Hematopoietic multipotent progenitor cell treated with erythropoietin and hydrocortisone succinate and interleukin-3 and kit ligand, for 6 days (in vitro differentiated cells): ENCODE measurements at places on chromosomes 12 and 14.

DNA sequence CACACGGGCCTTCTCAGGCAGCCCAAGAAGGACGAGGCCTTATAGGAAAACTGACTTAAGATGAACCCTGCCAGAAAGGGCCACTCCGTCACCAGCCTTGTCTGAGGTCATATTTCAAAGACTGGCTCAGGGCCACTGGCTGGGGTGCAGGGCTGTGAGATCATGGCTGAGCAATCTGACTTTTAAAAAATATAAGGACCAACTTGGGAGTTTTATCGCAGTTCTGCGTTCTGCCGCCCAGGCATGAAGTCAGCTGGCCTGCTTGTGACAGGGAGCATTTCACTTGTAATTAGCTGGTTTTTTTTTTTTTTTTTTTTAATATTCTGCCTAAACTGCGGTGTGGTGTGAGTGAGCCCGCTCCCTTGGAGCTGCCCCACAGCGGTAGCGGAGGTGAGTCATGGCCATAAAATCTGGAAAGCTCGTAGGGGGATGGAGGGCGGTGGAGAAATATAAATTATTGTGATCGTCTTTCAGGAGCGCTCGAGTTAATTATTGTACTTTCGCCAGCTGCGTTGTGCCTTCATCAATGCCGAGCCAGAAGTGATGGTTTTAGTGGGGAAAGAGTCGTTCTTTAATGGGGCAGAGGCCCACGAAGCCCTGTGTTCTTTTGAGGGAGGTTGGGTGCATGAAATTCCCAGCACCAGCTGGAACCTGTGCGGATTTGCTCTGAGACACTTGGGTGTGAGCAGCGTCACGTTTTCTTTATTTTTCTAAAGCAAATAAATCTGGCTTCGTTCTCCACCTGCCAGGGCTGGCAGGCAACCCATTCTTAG is 231.9 kb downstream of the C12orf75 start:
- DNase-seq = no peak

GRCh38 chr12:52201451-52201839 is 9.6 kb upstream of the KRT80 start:
- no peak for DNase-seq

DNA sequence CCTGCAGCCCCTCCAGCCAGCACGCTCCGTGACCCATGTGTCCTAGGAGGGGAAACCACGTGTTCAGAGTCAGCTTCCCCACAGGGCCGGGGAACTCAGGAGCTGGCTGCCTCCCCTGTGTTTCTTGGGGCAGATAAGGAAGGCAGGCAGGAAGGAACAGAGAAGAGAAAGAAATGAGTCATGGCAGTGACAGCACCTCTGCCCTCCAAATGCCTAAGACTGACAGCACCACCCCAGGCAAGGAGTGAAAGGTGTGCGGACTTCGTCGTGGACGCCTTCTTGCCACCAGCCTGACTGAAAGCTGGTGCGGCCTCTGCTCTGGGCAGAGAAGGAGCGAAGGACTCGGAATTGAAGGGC is 167.0 kb upstream of the FKBP4 start:
- DNase-seq = peak; percentile 37

DNA sequence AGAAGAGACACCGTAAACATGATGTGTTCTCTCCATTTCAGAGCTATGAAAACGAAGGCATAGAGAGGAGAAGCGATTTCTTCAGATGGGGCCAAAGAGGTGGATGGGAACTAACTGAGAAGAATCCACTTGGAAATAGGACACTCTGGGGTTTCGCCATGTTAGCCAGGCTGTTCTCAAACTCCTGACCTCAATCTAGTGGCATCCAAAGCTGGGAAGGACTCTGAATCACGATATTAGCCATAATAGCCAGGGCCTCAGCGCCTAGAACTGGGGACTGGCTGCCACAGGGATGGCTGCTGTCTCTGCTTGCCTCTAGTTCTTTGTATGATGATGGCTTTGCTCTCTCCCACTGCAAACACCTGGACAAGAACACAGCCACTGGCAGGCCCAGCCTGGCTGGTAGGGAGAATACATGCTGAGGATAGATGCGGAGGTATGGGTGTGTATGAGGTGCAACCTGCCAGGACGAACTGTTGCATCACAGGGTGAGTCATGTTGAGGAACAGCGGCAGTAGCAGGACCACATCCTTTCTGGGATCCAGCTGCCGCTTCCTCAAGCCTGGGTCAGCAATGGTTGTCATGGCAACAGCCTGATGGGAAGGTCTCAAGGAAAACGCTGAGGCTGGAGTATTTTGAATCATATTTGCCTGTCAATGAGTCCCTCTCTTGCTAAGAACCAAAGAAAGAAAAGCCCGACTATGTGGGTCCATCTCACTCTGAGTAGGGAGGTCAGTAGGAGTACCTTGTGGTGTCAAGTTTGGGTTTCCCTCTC is 31.1 kb downstream of the CCDC177 start:
- DNase-seq = peak; percentile 44

DNA sequence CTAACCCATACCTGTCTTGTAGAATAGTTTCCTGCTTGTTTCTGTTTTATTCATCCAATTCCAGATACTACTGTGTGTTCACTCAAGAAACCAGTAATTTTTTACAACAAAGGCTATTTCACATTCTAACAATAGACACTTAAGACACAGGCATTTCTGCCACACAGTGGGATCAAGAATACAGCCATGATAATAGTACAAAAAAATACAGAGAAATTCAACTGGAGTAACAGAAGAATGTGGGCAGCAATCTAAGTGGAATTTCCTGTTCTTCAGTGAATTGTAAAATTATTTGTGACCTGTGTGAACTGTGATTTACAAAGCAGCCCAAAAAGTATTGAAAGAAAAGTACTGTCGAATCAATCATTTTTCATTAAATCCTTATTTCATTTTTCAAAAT is 282.9 kb downstream of the CCER1 start:
- DNase-seq = no peak

GRCh38 chr14:79043194-79043889 is 873.2 kb downstream of the NRXN3 start:
- peak; percentile 5 for DNase-seq

DNA sequence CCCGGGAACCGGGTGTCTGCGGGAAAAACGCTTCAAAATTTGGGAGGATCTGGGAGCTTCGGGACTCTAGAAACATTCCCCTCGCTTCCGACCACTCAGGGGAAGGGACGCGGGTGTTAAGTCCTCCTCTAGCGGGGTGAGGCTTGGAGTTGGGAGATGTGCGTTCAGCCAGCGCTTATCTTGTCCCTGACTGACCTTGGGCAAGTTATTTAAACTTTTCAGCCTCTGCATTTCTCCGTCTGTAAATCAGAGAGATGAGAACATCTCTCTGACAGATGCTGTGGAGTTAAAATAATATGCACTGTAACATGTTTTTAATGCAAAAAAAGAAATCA is 76.9 kb upstream of the ANO4 start:
- DNase-seq = no peak

- DNase-seq = no peak
Measured at GRCh38 chr14:59320361-59320760, 131.9 kb downstream of the DAAM1 start.

GRCh38 chr14:75715926-75716780 is 55.1 kb downstream of the TTLL5 start:
- DNase-seq = no peak

DNA sequence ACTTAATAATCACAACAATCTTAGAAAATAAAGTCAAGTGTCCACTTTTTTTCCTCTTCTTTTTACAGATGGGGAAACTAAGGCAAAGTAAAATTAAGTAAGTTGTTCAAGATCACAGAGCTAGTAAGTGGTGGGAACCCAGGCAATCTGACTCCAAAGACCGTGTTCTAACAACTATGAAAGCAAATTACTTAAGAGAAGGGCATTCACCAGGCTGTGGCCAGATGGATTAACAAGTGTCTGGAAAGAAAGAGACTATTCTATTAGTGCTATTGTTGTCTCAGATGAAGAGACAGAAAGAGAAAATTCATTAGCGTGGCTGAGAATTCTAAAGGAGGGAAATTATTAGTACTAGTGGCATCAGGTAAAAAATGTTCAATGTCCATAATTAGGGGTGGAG is 48.5 kb downstream of the FGD6 start:
- DNase-seq = no peak

DNA sequence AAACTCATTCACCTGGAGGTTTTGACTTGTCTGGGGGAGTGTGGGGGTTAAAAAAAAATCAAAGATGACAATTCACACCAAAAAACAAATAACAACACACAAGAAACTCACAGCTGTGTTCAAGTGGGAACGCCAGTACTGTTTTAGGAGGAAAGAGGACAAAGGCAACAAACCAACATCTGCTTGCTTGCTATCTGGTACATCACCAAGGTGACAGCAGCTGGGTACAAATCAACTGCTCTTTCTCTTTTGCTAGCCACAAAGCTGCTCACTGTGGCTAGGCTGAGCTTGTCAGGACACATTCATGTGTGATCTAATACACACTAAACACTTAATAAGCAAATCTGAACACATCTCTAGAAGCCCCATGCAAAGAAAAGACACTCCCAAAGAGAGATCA is 128.0 kb upstream of the RAP1B start:
- no peak for DNase-seq

- DNase-seq = no peak
Measured at GRCh38 chr12:67535176-67535575, 113.4 kb upstream of the DYRK2 start.

DNA sequence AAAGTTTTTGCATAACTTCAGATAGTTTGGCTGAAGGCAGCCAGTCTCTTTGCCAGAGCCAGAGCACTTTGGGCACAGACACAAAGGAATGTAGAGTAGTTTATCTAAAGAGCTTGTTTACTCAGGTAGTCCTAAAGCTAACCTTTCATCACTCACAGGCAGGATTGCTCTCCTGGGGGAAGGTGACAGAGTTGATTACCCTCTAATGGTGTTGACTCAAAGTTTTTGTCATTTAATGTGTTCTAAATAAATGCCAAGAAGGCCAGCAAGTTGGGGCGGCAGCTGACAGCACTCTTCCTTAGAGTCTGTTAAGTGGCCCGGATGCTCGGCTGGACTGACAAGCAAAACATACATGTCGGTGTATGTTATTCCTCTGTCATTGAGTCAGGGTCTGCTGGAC is 9.3 kb upstream of the TAS2R46 start:
- DNase-seq = no peak

DNA sequence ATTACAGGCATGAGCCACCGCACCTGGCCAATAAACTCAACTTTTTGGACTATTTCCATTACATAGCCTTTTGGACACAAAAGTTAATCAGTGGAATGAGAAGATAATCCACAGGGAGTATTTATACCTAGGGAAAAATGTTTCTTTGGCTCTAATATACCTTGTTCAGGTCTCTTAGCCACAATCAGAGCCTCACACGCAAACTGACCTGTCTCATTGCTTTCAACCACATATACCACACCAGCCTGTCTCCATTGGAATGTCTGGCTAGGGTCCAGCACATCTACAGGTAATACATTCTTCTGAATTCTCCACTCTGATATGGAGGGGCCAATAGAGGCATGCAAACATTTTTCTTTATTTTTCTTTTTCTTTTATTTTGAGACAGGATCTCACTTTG is 3.8 kb upstream of the RBMS2 start:
- DNase-seq = no peak
